ENCODE measurements at places on chromosomes 13 and 19. TPM values are rescaled to one million over a fixed set of nuclear protein-coding genes. Genes with fewer than 3 reads are reported as not detected.

The MBD3L3 gene
- total RNA-seq: not detected

The OLFM2 gene
- total RNA-seq: 3.3 TPM

The SLC8A2 gene
- 0.08 TPM for total RNA-seq

The ZNF93 gene
- 1.6 TPM for total RNA-seq

The TIMM29 gene
- 14.3 TPM for total RNA-seq

The ZNF345 gene
- total RNA-seq: 4.5 TPM

The ANGPTL8 gene
- not detected for total RNA-seq

The KRTDAP gene
- total RNA-seq: not detected

The COL5A3 gene
- total RNA-seq: 10.7 TPM

The PRSS57 gene
- total RNA-seq: not detected

The C19orf18 gene
- 2.4 TPM for total RNA-seq

The CYP4F8 gene
- total RNA-seq: not detected

The ZNF229 gene
- total RNA-seq: 6.7 TPM
